ENCODE measurements at places on chromosomes 6 and 20. TPM values are rescaled to one million over a fixed set of nuclear protein-coding genes. Genes with fewer than 3 reads are reported as not detected.

DNA sequence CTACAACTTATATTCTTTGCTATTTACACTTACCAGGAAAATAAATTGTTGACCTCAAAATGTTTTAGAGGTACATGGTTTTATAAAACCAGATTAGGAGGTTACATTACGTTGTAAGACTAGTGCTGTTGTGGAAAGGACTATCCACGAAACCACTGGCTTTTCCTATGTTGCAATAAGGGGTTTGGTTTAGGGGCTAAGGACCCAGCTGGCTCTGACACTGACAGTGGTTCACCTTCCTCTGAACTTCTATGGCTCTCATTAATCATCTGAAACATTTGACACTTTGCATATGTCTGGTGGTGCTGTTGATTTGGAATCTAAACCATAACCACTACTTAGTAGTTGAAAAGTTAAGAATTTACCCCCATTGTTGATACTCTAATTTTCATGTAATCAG, 186.7 kb downstream of the NKAIN2 start:
- DNase-seq = no peak

DNA sequence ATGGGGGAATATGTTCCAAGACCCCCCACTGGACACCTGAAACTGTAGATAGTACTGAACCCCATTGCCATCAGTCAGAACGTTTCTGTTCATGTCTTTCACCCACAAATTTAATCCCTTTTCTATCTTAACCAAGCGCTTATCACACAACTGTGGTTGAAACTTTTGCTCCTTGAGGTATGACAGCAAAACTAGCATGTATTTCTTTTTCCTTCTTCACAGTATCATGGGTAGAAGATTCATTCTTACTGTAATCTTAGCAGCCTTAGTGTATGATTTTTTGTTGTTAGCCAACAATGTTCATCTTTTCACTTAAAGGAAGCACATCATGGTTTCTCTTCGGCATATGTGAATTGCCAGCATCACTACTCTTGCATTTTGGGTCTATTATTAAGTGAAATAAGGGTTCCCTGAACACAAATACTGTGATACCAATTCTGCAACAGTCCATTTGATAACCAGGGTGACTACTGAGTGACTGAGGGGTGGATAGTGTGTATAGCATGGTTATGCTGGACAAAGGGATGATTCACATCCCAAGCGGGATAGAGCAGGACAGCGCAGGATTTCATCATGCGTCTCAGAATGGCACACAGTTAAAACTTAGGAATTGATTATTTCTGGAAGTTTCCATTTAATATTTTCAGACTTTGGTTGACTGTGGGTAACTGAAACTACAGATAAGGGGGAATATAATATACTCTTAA, 41.8 kb downstream of the KCNS1 start:
- no peak for DNase-seq

DNA sequence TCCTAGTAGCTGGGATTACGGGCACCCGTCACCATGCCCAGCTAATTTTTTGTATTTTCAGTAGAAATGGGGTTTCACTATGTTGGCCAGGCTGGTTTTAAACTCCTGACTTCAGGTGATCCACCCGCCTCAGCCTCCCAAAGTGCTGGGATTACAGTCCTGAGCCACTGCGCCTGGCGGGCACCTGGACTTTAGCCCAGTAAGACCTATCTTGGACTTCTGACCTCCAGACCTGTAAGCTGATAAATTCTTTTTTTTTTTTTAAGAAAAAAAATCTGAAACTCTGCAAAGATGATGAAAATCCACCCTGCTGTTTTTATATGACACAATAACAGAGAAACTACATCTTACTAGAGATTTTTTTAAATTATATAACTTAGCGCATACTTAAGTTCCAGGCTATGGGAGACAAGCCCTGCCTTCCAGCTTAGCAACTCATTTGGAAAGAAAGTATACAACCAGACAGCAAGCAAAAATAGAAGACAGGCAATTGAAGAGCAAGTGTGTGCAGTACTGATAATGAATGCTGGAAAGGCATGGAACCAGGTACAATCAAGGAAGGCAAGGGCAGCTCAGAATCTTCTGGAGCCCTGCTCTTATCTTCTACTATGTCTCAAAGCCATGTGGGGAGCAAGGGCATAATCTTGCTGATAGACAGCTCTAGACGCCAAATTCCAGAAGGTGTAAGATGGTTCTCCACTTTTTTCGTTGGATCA, 104.2 kb downstream of the CD83 start:
- DNase-seq = no peak

DNA sequence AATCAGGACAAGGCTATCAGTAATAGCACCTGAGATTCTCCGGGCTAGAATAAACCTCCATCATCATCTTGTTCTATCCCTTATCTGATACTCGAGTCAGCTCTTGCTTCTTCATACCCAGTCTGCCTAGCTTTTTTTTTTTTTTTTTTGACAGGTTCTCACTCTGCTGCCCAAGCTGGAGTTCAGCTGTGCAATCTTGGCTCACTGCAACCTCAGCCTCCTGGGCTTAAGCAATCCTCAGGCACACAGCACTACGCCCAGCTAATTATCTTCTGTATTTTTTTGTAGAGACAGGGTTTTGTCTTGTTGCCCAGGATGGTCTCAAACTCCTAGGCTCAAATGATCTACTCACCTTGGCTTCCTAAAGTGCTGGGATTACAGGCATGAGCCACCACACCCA, 19.5 kb downstream of the SRSF6 start:
- DNase-seq = no peak

DNA sequence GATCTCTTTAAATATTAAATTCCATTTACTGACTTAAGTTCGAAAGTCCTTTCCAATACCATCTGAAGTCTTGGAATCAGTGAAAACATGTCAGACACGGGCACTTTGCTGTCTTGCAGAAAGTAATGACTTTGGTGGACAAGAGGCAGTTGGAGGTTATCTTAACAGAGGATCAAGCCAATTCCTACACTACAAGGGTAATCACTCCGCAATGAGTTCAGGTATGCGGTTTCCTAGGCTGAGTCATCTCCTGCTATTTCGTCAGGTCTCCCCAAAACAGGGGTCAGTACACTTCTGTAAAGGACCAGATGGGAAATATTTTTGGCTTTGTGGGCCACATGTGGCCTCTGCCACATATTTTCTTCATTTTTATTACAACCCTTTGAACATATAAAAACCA, 656.6 kb downstream of the KIF16B start:
- DNase-seq = no peak

DNA sequence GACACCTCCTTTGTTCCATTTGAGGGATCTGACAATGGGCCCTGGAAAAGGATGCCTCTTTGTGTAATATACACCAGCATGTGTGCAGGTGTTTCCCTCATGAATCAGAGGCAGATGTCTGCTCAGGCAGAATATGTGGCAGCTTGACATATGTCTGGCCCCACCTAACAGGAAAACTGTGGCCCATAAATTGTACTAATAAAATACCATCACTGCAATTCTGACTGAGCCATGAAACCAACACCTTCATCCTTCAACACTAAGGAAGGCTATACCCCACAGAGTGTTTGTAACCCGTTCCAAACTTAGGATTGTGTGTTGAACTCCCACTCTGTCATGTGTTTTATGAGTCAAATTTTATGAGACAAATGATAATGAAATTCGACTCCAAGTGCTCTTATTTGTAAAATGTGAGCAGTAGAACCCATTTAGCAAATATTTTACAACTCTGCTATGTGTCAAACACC, 22.7 kb downstream of the LAMA4 start:
- DNase-seq = peak; percentile 20

DNA sequence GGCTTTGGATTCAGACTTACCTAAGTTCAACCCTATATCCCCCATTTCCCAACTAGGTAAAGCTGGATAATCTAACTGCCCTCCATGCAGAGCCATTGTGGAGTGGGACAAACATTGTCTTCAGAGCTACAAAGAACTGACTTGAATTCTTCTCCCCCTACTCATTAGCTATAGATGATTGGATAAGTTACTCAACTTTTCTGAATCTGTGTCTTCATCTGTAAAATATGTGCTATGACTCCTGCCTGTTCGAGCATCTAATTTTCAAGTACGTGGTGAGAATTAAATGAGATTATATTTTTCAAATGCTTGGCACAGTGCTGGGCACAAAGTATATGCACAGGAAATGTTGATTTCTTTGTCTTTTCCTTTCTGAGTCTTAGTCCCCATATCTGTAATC, 240.3 kb upstream of the TCF21 start:
- no peak for DNase-seq

DNA sequence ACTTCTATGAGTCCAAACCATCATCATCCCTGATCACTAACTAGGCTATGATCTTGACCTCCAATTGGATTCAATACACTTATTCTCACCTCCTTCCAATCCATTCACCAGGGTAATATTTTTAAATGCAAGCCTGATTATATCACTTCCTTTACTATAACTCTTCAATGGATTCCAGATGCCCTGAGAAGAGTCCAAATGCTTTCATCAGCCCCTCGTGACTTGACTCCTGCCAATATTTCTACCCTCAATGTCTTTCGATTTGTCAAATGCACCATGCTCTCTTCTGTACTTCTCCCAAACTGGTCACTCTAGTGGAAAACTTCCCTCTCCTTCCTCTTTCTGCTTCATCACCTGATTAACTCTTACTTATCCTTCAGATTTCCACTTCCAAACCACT, 70.8 kb downstream of the CD164 start:
- no peak for DNase-seq

DNA sequence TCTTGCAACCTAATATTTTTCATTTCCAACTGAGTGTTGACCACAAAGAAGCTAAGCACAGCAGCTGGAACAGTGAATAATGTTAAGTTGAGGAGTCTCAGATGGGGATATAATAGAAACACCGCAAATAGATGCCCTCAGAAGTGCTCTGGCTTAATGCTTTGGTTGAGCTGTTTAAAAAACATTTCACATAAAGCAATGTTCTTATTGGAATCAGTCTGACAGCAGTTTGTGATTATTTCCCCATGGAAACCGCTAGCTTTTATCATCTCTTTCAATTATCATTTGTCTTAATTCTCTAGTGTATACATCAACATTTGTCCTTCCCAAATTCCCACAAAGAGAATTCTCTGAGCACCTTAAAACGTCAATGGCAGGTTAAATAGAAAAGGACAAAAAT, 30.8 kb downstream of the METTL24 start:
- no peak for DNase-seq

DNA sequence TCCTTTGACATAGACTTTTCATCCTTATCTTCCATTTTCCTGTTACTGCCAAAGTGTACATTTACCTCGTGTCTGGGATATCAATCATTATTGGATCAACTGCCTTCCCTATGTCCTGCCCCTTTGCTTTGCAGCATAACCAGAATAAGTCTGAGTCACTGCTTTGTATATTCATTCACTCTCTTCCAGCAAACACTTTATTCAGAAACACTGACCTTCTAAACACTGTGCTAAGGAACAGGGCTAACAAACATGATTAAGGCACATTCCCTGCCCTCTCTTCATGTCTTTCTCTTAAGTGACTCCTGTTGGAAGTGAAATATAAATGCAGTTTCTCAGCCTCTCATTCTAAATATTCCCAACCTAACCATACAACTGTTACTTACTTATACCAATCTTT, 66.9 kb downstream of the COL19A1 start:
- DNase-seq = no peak

DNA sequence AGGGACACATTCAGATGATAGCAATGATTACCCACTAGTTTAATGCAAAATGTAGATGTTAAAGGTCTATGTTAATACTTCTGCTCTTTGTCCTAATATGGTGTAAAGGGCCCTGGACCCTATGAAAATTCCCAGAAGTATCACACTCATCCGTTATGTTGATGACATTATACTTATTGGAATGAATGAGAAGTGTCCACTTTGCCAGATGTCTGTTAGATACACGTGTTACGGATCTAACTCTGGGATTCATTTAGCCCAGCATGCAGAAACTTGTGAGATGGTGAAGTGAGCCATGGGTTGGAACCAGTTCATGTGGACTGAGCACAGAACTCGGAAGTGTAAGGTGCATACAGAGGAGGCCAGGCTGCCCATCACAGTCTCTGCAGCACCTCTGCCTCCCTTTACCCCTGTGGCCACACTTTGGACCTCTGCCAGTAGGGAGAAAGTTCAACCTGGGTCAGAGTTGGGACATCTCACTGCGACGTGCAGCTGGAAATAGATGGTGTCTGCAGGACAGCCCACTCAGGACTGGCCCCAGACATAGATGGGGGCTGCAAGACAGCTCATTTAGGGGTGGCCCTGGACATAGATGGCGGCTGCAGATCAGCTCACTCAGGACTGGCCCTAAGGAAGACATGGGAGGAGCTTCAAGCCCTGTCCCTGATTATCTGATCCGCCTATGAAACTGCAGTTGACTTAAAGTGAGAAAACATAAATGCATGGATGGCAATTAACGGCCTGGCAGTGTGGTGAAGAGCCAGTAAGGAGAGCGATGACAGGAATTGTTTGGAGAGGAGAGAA, 71.2 kb upstream of the THBS2 start:
- DNase-seq = no peak

GRCh38 chr6:776528-776931, 83.6 kb upstream of the EXOC2 start:
- DNase-seq = no peak

- DNase-seq = no peak
These were observed 68.5 kb downstream of the CNKSR3 start for GRCh38 chr6:154441995-154442310.

- no peak for DNase-seq
These were observed 550 bp downstream of the PLAGL2 start for GRCh38 chr20:32206760-32207625.

- DNase-seq = no peak
These were observed 75.4 kb downstream of the PFDN4 start for GRCh38 chr20:54283253-54283652.

- no peak for DNase-seq
These were observed 84.2 kb downstream of the TCP11 start for GRCh38 chr6:35056952-35057351.

DNA sequence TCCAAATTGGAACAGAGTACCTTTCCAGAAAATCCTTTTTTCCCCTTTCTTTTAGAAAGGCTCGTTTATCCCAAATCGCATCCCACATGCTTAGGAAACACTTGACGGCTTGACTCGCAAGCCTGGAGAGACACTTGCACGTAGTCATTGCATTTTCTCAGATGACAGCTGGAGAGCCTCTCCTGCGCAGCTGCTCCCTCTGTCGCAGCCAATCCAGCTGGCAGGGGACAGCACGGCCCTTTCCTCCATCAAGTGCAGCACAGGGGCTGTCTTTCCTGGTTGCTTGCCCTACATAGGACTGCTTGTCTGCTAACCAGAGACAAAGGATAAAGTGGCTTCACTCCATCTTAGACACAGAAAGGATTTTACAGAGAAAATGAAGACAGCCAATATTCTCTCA, 77.6 kb upstream of the RGS17 start:
- no peak for DNase-seq

GRCh38 chr6:84652356-84653026, 111.9 kb downstream of the TBX18 start:
- DNase-seq = no peak

- no peak for DNase-seq
These were observed 396.5 kb downstream of the SMOC2 start for GRCh38 chr6:168837254-168838036.

- DNase-seq = no peak
These were observed 123.1 kb downstream of the PLEKHG1 start for GRCh38 chr6:150722614-150723344.

- DNase-seq = no peak
These were observed 16.9 kb upstream of the APMAP start for GRCh38 chr20:25009218-25010145.

- DNase-seq = no peak
These were observed 75.7 kb downstream of the SYNJ2 start for GRCh38 chr6:158057213-158057987.

CLPSL2 gene
- not detected for total RNA-seq

EEF1A2 gene
- total RNA-seq = 0.27 TPM

SAMD10 gene
- total RNA-seq = 27.7 TPM

SRSF6 gene
- total RNA-seq = 83.7 TPM

CLDN20 gene
- total RNA-seq = not detected

PRRT1 gene
- total RNA-seq = 0.27 TPM

IMPG1 gene
- total RNA-seq = not detected

DPPA5 gene
- not detected for total RNA-seq

CALHM5 gene
- total RNA-seq = under 0.01 TPM
